CD4-positive, alpha-beta T cell treated with Interleukin-1 beta for 1 hour (primary cell): ENCODE measurements at places on chromosomes 11 and 22.

DNA sequence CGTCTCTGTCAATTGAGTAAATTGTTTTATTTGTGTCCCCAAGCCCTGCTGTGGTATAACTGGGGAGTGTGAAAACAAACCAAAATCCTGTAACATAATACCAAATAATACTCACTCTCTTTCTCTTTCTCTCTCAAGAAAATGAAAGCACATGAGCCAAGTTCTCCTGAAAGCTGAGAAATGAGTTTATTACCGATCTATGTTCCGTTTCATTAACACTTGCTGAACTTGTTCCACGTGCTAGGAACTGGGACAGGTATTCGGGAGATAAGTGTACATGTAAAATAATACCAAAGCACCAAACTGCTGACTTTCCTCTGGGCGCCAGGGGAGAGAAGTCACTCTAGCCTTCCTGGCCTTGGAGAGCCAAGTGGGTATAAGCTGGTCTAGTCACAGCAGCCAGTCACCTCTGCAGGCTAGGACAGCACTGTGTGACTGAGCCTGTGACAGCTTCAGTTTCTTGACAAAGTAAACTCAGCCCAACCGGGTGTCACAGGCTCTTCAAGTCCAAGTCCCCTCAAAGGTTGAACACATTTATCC lies 23.1 kb downstream of the CD6 start:
- no peak for DNase-seq

GRCh38 chr11:76524919-76525318 lies 80.1 kb downstream of the EMSY start:
- DNase-seq: no peak

GRCh38 chr22:31143537-31143936 lies 3.2 kb upstream of the PLA2G3 start:
- no peak for DNase-seq

GRCh38 chr11:96151501-96151900 lies 191.5 kb downstream of the MAML2 start:
- no peak for DNase-seq

GRCh38 chr11:127233998-127234397 lies 233.4 kb upstream of the KIRREL3 start:
- no peak for DNase-seq

DNA sequence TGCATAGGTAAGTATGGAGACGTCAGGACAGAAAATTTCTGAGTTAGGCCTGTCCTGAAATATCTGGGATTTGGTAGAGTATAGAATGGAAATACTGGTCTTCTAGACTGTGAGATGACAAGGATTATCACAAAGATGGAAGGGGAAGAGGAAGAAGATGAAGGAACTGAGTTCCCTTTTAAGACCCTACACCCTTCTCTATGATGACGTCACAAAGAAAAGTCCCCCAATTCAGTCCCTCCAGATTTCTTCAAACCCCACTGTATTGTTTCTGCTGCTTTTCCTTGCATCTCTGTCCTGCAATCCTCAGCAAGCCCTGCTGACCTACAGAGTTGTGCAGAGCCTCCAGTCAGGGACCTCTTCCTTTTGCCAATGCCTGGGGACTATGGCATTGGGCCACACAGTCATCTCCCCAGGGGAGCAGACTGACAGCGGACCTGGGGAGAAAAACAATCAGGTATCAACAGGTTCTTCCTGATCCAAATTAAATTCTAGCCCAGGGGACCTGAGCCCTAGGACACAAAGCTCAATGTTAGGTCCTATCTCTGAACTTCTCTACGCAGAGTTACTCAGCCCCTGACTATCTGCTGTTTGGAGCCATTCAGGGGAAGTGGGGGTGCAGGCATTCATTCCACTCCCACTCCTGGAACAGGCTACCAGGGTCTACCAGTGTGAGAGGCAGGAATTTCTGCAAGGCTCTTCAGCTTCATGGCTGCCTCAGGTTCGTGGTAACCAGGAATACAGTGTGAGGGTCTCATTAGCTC lies 49.2 kb upstream of the POU2AF1 start:
- DNase-seq: no peak

- no peak for DNase-seq
Measured at GRCh38 chr11:60925868-60926267, 1.6 kb downstream of the TMEM132A start.

DNA sequence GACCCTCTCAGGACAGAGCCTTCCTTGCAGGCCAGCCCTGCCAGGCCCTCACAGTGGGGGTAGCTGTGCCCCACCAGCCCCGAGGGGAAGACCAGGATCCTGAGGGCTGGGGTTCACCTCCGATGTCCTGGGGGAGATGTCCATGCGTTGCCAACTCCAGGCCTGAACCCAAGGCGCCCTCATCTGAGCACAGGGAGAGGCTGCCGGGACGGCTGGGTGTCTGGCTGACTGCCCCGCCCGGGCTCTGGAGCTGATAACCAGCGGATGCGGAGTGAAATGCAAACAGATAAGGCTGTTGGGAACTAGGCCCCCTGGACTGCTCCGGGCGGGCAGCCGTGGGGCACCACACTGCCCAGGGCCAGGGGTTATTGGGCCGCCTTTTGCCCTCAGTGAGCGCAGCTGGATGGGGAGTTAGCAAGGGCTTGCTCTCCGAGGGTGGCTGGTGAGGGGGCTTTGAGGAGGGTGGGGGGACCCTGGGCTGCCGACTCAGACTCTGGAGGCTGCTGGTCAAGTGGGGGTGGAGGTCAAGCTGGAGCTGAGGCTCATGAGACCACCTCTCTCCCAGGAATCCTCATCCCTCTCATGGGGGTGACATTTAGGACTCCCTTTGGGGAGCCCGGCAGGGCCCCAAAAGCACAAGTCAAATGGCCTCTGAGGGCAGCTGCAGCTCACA lies 5.6 kb upstream of the MUC6 start:
- no peak for DNase-seq
